ENCODE measurements at places on chromosomes 6 and 20.

GRCh38 chr6:127103482-127103881 lies 15.0 kb upstream of the RSPO3 start:
- no peak for DNase-seq

- DNase-seq: no peak
Measured at GRCh38 chr6:32689531-32690501, 23.4 kb upstream of the HLA-DQB1 start.

- DNase-seq: peak; percentile 57
Measured at GRCh38 chr6:501891-502601, 110.5 kb downstream of the IRF4 start.

- no peak for DNase-seq
Measured at GRCh38 chr6:88535306-88535705, 369.2 kb upstream of the CNR1 start.

DNA sequence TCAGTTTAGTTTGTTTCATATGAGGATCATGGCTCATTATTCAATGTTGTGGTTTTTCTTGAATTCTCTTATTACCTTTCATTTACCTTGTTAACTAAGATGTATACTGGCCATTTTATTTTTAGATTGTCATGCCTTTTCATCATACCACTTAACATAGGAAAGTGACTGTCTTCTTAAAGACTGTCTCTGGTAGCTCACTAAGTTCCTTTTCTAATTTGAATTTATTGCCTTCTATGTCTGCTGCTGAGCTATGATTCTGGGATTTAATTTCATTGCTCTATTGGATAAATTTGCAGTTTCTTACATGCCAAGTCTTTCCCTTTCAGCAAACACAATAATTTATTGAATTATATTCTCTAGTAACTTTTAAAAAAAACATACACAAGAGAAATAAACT lies 49.5 kb upstream of the ANKEF1 start:
- DNase-seq: no peak

DNA sequence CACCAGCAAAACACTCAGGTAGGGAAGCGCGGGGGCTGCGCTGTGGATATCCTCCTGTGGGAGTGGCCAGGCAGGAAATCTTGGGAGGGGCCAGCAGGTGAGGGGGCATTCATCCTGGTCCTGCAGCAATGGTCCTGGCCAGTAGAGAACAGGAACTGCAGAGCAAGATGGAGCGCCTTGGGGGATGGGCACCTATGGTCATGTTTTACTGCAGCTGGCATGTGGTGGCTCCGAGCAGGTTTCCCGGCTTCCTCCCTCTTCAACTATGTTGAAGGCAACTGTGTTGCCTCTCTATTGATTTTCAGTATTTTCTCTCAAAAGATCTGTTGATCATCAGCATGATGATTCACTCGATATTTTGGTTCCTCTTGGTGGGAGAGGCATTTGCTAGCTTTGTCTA lies 70.9 kb downstream of the SNAP91 start:
- DNase-seq: no peak

GRCh38 chr6:162290846-162291465 lies 436.6 kb downstream of the PRKN start:
- DNase-seq: no peak

DNA sequence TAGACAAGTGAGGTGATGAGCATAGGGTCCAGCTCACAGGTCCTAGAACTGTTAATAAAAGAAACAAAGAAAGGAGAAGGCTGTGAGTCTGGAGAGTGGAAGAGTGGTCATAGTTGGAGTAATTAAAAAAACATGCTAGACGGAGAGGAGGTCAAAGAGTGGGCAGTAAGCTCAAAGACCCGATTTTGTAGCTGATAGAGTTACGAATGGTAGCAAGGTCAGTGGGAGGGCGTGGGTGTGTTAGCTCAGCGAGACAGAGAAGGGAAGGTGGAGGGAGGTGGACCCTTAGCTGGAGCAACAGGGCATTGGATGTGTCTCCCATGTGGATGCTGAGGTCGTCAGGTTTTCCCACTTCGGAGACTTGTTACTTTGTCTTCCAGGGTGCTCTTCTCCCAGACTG lies 431.7 kb downstream of the CDH26 start:
- no peak for DNase-seq

DNA sequence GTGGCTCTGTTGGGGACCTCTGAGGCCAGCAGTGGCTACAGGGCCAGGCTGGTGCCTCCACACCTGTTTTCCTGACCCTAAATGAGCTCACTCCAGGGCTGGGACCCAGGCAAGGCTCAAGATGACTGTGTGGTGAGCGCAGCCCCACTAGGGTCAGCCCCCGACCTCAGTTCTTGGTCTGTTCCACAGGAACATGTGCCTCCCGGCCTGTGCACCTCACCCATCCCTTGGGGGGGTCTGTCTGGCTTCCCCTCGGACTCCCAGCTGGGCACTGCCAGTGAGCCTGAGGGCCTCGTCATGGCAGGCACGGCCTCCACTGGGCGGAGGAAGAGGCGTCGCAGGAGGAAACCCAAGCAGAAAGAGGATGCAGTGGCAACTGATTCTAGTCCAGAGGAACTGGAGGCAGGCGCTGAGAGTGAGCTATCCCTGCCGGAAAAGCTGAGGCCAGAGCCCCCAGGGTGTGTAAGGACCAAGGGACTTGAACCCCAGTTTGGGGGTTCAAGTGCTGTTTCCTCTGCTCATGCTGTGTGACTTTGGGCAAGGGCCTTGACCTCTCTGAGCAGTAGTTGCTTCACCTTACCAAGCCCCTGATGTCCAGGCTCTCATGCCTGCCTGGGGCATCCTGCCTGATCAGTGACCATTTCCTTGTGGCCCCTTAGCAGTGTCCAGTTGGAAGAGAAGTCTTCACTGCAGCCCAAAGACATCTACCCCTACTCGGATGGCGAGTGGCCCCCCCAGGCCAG lies 8.0 kb downstream of the LPIN3 start:
- DNase-seq: no peak

GRCh38 chr20:63446216-63447024 lies 26.0 kb downstream of the KCNQ2 start:
- DNase-seq: no peak

- DNase-seq: no peak
Measured at GRCh38 chr20:41224281-41224680, 86.9 kb downstream of the PLCG1 start.

DNA sequence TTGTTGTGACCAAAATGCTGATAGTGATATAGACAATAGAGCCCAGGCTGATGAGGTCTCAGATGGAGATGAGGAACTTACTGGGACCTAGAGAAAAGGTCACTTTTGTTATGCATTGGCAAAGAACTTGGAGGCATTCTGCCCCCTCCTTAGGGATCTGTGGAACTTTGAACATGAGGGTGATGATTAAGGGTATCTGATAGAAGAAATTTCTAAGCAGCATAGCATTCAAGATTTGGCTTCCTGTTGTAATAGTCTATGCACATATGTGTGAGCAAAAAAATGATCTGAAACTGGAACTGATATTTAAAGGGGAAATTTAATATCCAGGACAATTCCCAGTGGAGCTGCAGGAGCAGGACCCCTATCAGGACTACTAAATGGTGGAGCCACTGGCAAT lies 17.1 kb downstream of the HLA-A start:
- no peak for DNase-seq

- DNase-seq: no peak
Measured at GRCh38 chr6:802701-803100, 109.8 kb upstream of the EXOC2 start.

GRCh38 chr6:6931071-6932025 lies 176.4 kb upstream of the RREB1 start:
- DNase-seq: no peak

- DNase-seq: no peak
Measured at GRCh38 chr6:86456821-86457220, 480.5 kb upstream of the HTR1E start.

DNA sequence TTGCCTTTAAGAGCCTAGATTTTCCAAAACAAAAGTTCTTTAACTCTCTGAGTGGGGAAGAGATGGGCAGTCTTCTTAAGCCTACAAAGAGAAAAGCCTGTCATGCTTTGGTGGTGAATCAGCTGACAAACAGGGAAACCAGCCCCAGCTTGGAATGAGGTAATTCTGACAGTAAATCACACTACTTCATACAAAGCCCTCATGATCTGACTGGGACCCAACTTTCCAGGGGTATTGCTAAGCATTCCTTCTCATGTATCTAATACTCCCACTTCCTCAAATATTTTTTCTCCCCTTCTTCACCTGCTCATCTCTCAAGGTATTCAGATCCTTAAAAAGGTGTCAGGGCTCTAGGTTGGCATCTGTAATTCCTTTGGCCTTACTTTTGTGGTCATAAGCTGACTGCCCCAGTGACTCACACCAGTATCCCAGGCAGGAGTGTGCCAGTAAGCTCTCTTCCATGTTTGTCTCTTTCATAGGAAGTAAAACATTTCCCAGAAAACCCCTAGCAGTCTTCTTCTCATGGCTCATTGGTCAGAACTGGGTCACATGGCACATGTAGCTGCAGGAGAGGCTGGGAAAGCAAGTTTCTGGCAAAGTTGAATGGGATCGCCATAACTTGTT lies 15.0 kb upstream of the TBC1D22B start:
- DNase-seq: no peak

- DNase-seq: no peak
Measured at GRCh38 chr6:69813508-69813907, 16.7 kb upstream of the LMBRD1 start.
